Stimulated activated CD8-positive, alpha-beta memory T cell treated with anti-CD3 and anti-CD28 coated beads, Interleukin-4, amount 100 ng/mL, for 1 hour (primary cell): ENCODE measurements at places on chromosomes 5 and 9.

DNA sequence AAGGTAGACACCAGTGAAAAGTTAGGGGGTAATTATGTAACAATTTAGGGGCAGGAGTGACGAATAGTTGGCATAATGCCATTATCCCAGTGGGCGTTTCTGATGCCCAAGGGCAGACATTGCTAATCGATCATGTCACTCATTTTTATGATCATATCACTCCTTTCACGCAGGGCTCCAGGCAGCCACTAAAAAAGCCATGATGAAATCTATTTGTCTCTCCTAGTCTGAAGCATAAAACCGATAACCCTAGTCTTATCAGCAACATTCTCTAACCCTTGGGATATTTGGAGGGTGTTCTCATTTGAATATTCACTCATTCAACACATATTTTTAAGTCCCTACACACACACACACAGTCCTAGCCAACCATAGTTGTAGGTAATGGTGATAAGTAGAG is 114.9 kb downstream of the NMUR2 start:
- DNase-seq, result no peak

DNA sequence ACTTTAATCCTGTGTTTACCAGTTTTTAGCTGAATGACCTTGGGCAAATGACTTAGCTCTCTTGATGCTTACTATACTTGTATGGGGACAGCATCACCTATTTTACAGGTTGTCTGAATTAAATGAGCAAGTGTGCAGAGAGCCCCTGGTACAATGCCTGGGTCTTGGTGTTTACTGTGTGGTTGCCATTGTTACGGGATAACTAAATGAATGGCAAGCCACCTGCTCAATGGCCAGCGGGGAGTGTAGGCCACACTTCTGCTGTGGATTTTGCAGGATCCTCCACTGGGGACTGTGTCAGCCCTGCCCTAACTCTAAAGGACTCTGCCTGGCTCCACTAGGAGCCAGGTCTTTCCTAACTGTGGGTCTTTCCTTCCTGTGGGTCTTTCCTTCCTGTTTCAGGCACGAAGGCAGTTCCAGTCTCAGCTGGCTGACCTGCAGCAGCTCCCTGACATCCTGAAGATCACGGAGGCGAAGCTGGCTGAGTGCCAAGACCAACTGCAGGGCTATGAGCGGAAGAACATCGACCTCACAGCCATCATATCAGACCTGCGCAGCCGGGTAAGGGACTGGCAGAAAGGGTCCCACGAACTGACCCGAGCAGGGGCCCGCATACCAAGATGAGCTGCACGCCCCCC is 10.3 kb upstream of the GLE1 start:
- DNase-seq, result no peak

DNA sequence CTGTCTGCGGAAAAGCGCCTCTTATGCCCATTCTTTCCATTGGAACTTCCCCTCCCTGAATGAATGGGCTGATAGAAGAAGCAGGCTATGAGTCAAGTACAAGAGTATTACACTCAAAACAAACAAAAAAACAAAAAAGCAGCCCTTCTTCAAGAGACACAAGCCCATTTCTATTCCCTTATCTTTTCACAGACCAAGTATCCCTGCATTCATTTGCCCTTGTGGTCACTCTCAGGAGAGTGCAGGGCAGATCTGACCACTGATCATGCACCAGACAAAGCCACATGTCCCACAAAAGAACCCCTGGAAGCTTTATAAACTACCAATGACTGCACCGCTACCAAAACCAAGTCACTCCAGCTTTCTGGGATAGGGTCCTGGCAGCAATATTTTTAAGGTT is 262.5 kb upstream of the TAS2R1 start:
- DNase-seq, result no peak

DNA sequence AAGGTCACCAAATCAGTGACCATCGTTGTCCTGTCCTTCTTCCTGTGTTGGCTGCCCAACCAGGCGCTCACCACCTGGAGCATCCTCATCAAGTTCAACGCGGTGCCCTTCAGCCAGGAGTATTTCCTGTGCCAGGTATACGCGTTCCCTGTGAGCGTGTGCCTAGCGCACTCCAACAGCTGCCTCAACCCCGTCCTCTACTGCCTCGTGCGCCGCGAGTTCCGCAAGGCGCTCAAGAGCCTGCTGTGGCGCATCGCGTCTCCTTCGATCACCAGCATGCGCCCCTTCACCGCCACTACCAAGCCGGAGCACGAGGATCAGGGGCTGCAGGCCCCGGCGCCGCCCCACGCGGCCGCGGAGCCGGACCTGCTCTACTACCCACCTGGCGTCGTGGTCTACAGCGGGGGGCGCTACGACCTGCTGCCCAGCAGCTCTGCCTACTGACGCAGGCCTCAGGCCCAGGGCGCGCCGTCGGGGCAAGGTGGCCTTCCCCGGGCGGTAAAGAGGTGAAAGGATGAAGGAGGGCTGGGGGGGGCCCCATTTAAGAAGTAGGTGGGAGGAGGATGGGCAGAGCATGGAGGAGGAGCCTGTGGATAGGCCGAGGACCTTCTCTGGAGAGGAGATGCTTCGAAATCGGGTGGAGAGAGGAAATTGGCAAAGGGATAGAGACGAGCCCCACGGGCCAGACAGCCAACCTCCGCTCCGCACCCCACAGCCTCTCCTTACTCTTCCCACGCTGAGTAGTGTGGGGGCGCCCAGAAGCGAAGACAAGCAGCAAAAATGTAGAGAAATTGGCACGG is 1.7 kb downstream of the RXFP3 start:
- DNase-seq, result no peak

GRCh38 chr9:136896027-136896426 is 9.7 kb downstream of the TRAF2 start:
- no peak for DNase-seq

- DNase-seq, result no peak
These were observed 7.6 kb downstream of the TSPAN17 start for GRCh38 chr5:176654856-176655255.

DNA sequence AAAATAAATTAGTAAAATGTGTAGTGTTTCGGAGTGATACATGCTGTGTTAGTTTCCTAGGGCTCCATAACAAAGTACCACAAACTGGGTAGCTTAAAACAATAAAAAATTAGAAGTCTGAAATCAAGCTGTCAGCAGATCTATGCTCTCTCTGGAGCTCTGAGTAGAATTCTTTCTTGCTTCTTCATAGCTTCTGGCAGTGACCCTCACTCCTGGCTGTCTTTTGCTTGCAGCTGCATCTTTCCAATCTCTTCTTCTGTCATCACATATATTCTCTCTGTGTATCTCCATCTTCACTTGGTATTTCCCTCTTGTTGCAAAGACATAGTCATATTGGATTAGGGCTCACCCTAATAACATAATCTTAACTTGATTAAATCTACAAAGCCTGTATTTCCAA is 37.6 kb upstream of the PLCXD3 start:
- no peak for DNase-seq

- DNase-seq, result no peak
These were observed 100.1 kb downstream of the RAPGEF6 start for GRCh38 chr5:131534974-131535373.
